ENCODE measurements at places on chromosomes 4 and X.

DNA sequence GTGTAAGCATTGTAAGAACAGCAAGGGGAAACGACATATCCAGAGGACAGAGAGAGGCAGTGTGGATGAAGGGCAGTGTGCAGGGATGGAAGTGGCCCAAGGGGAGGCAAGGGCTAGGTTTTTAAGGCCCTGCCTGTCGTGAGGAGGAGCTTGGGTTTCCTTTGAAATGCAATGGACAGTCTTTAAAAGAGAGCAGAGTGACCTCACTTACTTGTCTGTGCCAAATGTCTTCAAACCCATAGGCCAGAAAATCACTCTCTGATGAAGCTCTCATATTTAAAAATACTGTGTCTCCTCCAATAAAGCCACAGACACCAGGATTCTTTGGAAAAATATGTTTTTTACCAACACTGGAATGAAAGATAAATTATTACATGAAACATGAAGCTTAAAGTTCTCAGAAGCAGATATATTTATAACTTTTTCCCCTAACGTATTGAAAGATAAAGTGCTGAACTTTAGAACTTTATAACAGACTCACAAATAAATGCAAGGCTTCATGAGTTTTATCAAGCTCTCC lies 19.2 kb upstream of the ATXN3L start:
- no peak for DNase-seq

DNA sequence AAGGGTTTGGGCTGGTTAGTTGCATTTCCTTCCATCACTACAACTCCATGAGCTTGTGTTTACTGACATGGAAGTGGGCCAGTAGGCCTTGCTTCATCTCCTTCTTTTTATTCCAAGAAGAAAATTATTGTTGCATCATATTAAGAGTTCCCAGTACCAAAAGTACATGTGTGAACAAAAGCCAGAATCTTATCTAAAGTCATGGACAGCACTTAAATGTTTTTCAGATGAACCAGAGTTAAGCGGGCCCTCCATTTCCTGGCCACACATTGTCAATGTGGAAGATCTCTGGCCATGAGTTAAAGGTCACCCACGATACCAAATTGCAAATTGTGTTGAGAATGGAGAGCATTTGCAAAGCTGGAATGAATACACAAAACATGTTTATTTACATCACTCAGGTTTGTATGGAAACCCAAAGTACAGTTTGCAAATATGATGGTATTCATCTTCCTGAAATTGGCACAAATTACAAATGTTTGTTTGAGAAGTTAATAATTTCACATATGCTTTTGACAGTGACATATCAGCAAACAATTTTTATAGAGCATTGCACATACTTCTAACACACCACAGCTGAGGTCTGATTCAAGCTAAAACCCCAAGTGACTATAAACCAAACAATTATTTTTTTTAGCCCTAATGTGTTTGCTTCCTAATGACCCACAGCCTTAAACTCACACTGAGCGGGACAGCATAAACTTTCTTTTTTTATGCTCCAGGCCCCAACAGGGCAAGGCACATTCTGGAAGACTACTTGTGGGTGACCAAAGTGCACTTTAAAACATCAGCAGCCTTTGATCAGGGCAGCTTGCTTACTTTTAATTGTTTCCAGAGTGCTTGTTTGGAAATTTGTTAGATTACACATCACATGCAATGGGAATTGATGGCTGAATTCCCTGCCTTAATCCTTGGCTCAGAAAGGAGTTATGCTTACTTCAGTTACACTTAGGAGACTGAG lies 502.9 kb upstream of the SLIT2 start:
- DNase-seq: no peak

GRCh38 chr4:3418029-3418762 lies 23.6 kb upstream of the HGFAC start:
- no peak for DNase-seq

- no peak for DNase-seq
Measured at GRCh38 chrX:40157228-40158035, 59.7 kb upstream of the BCOR start.

- no peak for DNase-seq
Measured at GRCh38 chrX:72038016-72038415, 93.7 kb downstream of the RTL5 start.

GRCh38 chr4:176883681-176884418 lies 91.1 kb upstream of the VEGFC start:
- no peak for DNase-seq

DNA sequence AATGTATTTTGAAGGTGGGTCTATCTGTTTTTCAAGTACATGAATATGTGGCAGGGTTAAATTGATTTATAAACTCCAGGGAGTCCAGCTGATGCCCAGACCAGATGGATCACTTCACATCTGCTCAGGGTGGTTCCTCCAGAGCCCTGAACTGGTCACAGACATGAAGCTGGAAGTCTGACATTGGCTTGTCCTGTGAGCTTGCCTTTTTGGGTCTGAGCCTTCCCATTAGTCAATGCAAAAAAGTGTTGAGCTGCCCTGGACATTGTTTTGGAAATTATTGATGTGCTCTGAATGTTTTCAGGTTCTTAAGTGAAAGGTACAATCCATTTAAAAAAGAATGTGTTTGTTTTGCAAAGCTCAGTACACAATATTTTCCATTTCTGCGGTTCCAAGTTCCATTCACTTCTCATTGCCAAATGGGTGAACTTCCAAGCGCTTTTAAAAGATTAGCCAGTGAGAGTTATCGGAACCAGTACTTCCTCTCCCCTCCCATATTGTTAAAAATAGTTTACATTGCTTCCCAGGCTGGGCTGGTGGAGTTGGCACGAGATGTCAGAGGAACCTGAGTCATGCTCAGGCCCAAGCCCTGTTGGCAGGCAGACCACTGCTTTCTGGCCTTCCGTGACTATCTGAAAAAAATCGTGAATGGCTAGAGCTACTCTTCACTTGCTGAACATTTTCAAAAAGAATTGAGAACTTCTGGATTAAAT lies 52.1 kb downstream of the PDGFRA start:
- no peak for DNase-seq

GRCh38 chr4:4362991-4363697 lies 23.8 kb upstream of the NSG1 start:
- DNase-seq: no peak

GRCh38 chrX:130769835-130770234 lies 133.2 kb downstream of the ENOX2 start:
- DNase-seq: no peak

DNA sequence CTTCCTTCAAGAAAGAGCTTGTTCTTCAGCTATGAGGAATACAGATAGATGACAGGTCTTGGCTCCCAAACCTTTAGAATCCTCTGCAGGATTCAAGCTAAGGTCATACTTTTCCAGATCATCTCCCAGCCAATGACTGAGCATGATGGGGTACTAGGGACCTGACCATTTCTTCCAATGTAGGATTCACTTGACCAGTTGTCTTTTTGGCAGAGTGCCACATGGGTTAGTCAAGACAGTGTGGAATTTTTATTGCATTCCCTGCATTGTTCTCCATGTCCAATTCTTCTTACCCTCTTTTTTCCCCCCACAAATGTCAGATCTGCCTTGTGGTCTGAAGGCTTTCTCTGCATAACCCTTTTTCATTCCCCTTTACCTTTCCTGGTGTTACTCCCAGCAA lies 99.5 kb downstream of the CCSER1 start:
- no peak for DNase-seq

DNA sequence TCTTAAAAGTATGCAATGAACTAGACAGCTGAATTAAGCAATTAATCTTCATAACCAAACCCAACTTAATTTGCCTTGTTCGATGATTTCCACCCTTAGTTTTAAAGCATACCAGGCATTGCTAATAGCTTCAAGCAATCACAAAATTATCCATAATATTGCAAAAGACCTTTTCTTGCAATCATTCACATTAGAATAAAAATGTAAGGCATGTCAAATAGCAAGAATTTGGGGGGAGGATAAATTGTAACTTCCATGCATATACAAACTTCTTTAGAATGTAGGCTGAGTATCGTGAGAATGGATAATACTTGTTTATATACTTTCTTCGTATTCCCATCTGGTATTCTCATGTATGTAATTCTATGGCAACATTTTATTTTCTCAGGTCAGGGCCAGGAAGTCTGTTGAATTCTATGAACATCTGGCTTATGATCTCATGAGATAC lies 28.7 kb upstream of the BMP2K start:
- DNase-seq: no peak

Data from GM12891 (cell line).